Dermis blood vessel endothelial cell (primary cell): ENCODE measurements at places on chromosomes 11 and 22.
A peak's percentile ranks its signal among the peaks of the same experiment; 100 is the strongest.

GRCh38 chr22:41535244-41535643 lies 9.0 kb downstream of the POLR3H start:
- DNase-seq = peak; percentile 36

- DNase-seq = peak; percentile 31
These were observed 37.9 kb downstream of the SWAP70 start for GRCh38 chr11:9701799-9702198.

DNA sequence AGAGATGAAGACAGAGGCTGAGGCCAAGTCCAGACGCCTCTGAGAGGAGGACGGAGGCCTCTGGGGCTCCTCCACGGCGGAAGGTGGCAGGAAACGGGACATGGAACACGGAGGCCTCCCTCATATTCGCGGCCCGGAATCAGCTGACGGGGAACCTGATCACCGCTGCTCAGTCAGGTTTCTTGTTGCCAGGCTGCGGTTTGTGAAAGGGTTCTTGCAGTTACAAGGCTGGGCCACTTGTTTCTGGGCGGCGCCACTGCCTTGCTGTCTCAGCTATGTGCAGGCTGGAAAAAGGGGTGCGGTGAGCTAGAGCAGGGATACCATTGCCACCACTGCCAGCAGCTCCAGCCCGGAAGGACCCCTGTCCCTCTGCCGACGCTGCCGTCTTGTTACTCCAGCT lies 10.0 kb upstream of the MMP1 start:
- no peak for DNase-seq

- no peak for DNase-seq
These were observed 28.8 kb upstream of the ETS1 start for GRCh38 chr11:128616161-128616560.

- no peak for DNase-seq
These were observed 1.5 kb downstream of the CACNG2 start for GRCh38 chr22:36701965-36702621.

- no peak for DNase-seq
These were observed 31.0 kb upstream of the FCHSD2 start for GRCh38 chr11:73172992-73173656.

DNA sequence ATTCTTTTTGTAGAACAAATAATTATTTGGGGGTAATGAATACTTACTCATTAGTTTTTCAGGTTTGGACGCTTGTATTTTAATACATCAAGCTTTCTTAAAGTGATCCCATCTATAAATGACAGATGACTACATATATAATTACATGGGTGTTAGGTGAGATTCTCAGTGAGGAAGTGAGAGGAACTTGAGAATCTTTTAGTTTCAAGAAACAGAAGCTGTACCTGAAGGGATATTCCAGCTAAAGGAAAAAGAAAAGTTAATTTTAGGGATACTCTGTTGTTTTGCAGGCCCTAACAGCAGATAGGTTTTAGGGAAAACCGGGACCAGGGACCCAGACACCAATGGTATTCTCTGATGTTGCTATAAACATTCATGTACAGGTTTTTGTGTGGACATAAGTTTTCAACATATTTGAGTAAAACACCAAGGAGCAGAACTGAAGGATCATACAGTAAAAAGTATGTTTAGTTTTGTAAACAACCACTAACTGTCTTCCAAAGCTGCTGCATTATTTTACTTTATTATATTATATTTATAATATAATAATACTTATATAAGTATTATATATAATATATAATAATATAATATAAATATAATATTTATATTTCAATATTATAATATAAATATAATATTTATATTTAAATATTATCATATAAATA lies 24.1 kb upstream of the PHOX2A start:
- no peak for DNase-seq

DNA sequence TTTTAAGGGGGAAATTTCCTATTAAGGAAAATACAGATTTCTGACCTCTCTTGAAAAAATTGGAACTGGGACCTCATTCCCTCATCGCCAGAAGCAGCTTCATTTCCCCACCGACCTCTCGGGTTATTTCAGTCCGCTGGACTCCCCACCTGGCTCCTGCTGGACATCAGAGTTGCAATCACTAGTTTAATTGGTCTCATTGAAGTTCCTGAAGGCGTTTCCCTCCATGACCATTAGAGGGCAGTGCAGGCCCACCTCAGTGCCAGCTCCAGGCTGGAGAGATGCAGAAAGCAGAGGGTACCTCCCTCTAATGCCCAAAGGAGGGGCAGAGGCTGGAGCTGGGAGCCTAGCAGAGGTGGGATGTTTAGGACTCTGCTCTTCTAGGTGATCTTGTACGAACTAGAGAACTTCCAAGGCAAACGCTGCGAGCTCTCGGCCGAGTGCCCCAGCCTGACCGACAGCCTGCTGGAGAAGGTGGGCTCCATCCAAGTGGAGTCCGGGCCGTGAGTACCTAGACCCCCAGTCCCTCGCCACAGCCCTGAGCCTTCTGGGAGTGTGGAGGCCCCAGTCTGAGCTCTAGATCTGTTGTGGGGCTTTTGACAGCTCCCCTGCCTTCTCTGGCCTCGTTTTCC lies 2.7 kb downstream of the CRYBB3 start:
- peak; percentile 81 for DNase-seq

DNA sequence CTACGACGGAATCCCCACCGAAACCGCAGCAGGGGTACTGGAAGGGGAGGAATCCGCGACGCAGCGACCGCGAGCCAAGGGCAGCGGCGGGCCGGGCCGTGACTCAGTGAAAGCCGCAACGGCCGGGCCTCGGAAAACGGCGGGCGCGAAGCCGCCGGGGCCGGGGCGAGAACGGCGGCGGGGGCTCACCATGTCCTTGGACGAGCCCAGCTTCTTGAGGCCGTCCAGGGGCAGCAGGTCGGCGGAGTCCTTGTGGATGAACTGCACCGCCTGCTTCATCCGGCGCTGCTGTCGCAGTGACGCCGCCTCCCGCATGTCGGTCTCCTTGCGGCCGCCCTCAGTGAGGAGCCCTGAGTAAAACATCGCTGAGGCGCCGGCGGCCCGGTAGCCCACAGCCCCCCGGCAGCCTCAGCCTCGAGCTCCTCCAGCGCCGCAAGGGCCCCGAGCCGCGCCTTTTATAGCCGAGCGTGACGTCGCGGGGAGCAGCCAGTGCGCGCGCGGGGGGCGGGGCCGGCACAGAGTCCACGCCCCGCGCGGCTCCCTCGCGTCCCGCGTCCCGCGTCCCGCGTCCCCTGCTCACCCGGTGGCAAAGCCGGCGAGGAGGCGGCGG lies at the start of gene NRIP3:
Gene NRIP3, minus strand, starts transcription at position 429 of the 610 bp plus-strand sequence. Its CDS starts 66 bp downstream, at position 363.
- DNase-seq = peak; percentile 66

GRCh38 chr11:1303973-1304372 lies 5.5 kb downstream of the TOLLIP start:
- no peak for DNase-seq

DNA sequence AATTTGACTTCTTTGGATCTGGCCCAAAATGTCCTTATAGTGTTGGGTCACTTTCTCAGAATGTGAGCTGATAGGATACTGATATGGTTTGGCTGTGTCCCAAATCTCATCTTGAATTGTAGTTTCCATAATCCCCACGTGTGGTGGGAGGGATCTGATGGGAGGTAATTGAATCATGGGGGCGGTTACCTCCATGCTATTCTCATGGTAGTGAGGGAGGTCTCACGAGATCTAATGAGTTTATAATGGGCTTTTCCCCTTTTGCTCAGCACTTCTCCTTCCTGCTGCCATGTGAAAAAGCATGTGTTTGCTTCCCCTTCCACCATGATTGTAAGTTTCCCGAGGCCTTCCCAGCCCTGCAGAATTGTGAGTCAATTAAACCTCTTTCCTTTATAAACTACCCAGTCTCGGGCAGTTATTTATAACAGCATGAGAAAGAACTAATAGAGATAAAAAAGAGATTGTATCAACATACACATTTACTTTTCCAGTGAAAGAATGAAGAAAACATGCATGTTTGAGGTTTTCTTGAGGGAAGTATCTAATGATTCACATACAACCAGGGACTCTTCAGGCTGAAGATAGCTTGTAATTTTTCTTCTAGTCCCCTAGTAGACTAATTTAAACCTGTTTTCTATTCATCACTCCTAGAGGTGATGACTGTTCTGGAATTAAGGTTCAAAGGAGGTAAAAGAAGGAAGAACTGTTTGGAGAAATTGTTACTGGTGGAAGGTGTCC lies 17.3 kb upstream of the CSTF3 start:
- DNase-seq = no peak

DNA sequence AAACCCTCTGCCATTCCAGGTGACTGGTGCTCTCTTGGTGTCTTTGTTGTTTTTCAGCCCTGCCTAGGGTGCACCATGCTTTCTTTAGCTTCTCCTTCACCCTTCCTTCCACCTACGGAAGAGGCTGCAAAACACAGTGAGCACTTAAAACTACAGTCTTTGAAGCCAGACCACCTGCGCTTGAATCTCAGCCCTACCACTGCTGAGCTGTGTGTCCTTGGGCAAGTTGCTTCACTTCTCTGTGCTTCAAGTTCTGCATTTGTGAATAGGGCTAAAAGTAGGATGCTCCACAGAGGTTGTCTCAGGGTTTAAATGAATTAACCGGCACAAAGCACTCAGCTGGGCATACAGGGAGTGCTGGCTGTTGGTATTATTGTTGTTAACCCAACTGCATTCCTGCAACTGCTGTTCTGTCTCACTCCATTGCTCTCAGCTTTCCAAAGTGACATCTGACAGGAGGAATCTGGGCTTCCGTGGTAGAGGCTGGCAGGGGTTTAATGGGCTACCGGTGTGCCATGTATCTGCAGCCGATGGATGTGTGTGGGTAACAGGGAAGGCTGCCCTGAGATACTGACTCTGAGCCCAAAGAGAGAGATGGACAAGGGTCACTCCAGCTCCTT lies 139.3 kb downstream of the FBXO7 start:
- DNase-seq = no peak

DNA sequence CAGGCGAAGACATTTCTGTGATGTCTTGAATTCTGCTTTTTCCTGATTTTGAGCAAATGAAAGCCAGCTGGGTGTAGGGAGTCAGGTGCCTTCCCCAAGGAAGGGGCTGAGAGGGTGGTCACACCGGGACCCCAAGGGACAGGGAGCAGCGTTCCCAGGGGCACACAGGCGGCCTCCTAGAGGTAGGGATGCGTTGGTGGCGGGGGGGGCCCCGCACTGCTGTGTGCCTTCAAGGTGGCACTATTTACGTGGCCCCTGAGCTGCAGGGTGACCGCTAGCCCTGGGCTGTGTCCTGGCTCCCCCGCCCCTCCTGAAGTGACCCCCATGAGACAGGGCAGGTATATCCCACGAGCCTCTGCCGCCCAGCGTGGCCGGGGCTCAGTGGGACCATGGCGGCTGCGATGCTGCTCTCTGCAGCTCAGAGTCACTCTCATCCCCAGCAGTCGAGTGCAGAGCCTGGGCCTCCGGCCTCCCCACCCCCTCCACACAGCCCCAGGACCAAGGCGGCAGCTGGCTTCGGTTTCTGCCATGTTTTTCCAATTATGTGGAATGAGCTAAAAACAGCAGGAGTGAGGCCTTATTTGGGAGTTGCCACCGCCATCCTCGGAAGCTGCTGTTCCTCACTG lies 60.9 kb downstream of the LRP5 start:
- DNase-seq = no peak

DNA sequence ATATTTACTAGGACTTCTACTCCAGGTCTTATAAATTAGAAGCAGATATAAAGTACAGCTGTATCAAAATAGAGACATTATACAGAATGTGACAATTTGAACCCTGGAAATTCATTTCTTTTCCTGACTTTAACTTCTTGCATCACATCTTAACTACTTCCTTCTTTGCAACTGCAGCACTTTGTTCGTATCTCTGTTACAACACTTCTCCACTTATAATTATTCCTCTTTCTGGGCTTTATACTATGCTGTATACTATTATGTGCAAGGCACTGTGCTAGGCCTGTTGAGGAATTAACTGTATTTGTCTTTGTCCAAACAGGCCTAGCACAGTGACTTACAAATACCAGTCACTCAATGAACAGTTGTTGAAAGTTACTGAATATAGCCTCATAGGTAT lies 1.8 kb upstream of the SLC36A4 start:
- DNase-seq = no peak

- no peak for DNase-seq
These were observed 2.1 kb downstream of the KLHL35 start for GRCh38 chr11:75430714-75431532.

- DNase-seq = no peak
These were observed 17.7 kb downstream of the ARRB1 start for GRCh38 chr11:75333807-75334140.

DNA sequence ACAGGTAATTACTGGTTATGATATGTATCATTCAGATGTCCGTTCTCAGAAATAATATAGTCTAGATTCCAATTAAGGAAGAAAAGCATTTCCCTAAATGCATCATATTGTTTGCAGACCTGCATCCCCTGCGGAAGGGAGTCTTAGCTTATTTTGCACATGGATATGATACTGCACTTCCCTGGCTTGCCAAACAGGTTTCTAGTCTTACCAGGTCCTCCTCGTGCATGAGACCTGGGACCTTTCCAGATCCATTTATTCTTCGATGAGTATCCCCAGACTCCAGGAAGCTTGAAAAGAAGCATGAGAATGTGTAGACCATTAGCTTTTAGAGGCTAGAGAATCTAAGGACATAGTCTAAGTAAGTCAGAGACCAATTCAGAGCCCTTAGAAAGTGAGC lies 30.6 kb downstream of the CYB5R2 start:
- no peak for DNase-seq

- no peak for DNase-seq
These were observed 234.8 kb downstream of the CADM1 start for GRCh38 chr11:115269191-115269950.

DNA sequence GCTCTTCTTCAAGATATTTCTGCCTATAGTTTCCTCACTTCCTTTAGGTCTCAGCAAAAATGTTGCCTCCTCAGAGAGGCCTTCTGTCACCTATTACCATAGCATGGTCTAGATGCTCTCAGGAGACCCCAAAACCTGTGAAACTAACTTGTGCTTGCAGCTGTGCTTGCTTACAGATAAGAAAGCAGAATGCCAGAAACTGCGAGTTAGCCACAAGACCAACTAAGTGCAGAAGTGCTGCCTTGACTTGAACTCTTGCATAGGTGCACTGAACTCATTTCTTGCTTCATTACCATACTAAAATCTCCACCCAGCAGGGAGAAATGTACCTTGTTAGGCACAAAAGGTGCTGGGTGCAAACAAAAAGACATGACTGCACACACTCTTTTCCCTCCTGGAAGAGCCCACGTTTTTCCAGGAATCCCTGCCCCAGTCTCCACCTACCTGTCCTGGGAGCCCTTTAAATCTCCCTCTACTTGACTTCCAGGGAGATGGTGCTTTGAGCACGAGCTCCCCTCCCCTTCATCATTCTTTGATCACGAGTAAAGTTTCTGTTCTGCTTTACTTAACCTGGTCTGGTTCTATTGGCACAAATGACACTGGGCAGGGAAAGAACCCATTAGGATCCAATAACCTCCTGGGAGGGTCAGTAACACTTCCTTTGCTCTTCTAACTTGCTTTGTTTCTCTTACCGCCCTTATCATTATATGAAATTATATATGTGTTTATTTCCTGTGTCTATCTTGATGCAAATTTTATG lies 137.7 kb upstream of the DDI1 start:
- DNase-seq = no peak

DNA sequence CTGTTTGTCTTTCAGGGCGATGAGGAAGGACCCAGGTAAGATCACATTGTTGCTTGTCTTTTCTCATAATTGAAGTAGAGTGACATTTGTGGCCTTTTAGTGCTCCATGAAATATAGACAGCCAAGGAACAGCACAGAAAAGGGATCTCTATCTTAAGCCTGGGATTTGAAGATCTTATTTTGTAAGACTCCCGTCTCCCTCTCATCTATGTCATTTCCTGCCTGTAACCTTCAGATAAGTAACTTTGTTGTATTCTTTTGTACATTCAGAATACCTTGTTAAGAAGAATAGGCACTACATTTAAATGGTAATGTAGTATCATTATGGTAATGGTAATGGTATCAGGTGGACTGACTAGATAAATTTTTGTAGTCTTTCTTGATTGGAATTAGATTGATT lies 72.8 kb downstream of the TRIM44 start:
- DNase-seq = peak; percentile 54
